Body of pancreas (tissue), 4 donors: ENCODE measurements at places on chromosomes 7 and 10. TPM values are rescaled to one million over a fixed set of nuclear protein-coding genes. Genes with fewer than 3 reads are reported as not detected.
A peak's percentile ranks its signal among the peaks of the same experiment; 100 is the strongest.

- no peak overlapping the region for H3K4me3 ChIP-seq
- H3K27me3 ChIP-seq, result no peaks in the 10 kb centered on the region
- H3K27ac ChIP-seq, result no peak overlapping the region
These were observed 7.5 kb downstream of the ZFAND2A start for GRCh38 chr7:1152492-1152891.

DNA sequence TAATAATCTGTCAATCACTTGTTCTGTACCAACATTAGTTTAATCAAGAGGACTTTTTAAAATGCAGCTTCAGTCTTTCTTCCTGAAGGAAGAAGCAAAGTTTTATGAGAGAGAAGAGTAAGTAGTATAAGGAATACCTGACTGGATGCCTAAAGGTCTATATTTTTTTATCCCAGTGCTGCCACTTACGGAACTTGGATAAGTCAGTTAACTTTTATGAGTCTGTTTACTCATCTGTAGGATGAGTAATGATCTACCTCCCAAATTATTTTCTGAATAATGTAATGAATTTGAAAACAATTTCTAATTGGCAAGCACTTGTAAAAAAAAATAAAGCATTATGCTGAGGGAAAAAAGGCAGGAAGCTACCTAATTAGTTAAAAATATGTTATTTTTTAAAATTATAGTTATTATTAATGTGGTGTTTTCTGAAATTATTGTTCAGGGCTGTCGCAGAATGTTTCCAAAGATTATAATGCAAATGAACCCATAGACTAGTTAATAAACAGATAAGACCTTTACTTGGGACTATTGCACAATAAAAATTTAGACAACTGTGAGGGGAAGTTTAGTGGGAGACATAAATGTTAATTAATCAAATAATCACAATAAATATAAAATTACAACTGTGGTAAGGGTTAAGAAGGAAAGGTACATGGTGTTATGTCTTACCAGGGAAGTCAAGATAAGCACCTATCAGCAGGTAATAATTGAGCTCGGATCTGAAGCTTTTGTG, 24.6 kb downstream of the SLK start:
- no peak overlapping the region for H3K4me3 ChIP-seq
- DNase-seq, result no peak
- peaks cover 5% of the 10 kb centered on the region for H3K4me1 ChIP-seq
- no peaks in the 10 kb centered on the region for H3K36me3 ChIP-seq
- H3K27ac ChIP-seq, result no peak overlapping the region
- no peaks in the 10 kb centered on the region for H3K27me3 ChIP-seq

DNA sequence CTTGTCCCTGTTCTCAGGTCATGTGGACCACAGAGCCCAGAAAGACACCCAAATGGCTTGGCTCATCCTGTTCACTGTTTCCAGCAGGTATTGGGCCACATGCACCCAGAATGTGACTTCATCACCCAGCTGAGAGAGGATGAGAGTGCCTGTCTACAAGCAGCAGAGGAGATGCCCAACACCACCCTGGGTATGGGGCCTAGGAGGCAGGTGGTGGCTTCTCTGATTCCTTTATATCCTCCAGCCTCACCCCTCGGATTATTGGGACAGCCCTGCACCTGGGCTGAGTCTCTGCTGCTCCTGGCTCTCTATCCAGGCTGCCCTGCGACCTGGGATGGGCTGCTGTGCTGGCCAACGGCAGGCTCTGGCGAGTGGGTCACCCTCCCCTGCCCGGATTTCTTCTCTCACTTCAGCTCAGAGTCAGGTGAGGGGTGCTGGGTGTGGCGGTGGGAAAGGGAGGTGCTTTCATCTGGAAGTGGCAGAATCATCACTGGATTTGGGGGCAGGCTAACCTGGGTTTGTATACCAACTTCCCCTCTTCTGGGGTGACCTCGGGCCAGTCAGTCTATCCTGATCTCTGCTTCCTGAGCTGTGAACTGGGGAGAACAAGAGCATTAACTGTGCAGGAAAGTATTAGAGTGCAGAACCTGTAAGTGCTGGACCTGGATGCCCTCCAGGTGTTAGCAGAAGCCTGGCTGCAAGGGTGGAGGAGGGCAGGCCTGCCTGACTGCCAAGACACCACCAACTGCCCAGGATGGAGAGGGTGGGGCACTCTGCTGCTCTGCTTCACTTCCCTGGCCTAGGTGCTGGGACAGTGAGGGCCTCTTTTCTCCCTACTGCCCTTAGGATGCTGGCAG, 5.2 kb downstream of the GHRHR start:
- H3K36me3 ChIP-seq, result no peaks in the 10 kb centered on the region
- no peak for DNase-seq
- no peak overlapping the region for H3K27ac ChIP-seq
- peaks cover 16% of the 10 kb centered on the region for H3K4me1 ChIP-seq
- H3K4me3 ChIP-seq, result no peak overlapping the region

- peak; percentile 6 for DNase-seq
- no peaks in the 10 kb centered on the region for H3K27me3 ChIP-seq
- H3K36me3 ChIP-seq, result no peaks in the 10 kb centered on the region
- H3K27ac ChIP-seq, result no peak overlapping the region
These were observed 51.1 kb downstream of the KCTD7 start for GRCh38 chr7:66679633-66680244.

DNA sequence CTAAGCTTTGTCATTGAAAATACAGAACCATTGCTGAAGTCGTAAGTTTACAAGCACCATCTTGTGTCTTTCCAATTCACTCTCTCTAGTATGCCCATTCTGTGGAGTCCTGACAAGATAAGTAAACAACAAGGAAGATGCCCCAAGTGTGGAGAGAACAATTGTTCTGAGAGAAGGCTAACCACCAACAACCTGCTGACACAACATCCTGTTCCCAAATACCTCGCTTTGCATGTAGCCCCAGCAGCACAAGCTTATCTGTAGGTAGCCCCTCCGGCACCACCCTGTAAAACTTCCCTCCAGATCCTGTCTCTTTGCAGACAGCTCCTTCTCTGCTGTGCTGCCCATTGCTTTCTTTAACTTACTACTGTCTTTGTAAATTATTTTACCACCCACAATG, 233.3 kb upstream of the AOAH start:
- H3K36me3 ChIP-seq, result no peaks in the 10 kb centered on the region
- no peak overlapping the region for H3K27ac ChIP-seq
- no peak for DNase-seq

DNA sequence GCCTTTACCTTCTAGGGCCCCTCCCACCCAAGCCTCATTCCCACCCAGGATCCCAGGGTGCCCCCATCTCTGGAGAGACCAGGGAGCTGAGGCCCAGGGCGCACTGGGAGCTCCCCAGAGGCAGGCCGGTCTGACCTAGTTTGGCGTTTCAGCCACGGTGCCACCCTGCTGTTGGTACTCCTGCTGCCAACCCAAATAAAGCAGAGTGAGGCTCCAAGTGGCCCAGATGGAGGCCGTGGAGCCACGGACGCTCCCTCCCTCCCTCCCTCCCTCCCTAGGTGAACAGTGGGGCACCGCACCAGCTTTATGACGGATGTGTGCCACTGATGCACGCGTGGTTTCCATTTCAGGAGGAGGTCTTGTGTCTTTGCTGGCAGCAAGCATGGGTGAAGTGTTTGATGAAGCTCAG, 1.8 kb downstream of the INPP5A start:
- H3K36me3 ChIP-seq, result no peaks in the 10 kb centered on the region
- peak; percentile 70 for DNase-seq
- no peak overlapping the region for H3K4me3 ChIP-seq
- peak overlapping the region; percentile 58 for H3K27ac ChIP-seq
- H3K4me1 ChIP-seq, result peaks cover 60% of the 10 kb centered on the region

GRCh38 chr10:89744026-89744425, 42.6 kb downstream of the KIF20B start:
- no peak overlapping the region for H3K27ac ChIP-seq
- no peak overlapping the region for H3K4me3 ChIP-seq
- no peak for DNase-seq
- no peaks in the 10 kb centered on the region for H3K4me1 ChIP-seq

DNA sequence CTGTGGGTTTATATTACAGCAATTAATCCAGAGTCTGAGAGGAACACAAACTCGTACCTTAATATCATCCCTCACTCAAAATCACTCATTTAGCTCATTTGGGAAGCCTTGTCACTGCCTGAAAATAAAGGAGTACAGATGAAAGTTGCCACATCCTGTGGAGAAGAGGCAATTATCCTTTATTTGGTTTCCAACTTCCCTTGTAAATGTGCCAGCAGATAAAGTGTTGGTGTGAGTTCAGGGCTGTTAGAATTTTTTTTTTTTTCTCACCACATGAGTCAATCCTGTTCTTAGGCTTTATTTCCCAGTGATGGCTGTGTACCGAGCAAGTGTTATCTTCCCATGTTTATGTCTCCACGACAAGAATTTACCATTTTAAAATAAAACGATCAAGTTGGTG, 99.0 kb upstream of the SMIM30 start:
- H3K27me3 ChIP-seq, result no peaks in the 10 kb centered on the region
- no peak for DNase-seq
- H3K4me1 ChIP-seq, result peaks cover 13% of the 10 kb centered on the region
- no peaks in the 10 kb centered on the region for H3K36me3 ChIP-seq
- no peak overlapping the region for H3K4me3 ChIP-seq

CPXM2 gene
- 4.2 TPM for total RNA-seq

LIPN gene
- total RNA-seq, result not detected

DPP6 gene
- total RNA-seq, result 1.8 TPM

CBX3 gene
- total RNA-seq, result 63.3 TPM
